NCI-H345 (cell line): ENCODE measurements at places on chromosomes 2 and 18.

DNA sequence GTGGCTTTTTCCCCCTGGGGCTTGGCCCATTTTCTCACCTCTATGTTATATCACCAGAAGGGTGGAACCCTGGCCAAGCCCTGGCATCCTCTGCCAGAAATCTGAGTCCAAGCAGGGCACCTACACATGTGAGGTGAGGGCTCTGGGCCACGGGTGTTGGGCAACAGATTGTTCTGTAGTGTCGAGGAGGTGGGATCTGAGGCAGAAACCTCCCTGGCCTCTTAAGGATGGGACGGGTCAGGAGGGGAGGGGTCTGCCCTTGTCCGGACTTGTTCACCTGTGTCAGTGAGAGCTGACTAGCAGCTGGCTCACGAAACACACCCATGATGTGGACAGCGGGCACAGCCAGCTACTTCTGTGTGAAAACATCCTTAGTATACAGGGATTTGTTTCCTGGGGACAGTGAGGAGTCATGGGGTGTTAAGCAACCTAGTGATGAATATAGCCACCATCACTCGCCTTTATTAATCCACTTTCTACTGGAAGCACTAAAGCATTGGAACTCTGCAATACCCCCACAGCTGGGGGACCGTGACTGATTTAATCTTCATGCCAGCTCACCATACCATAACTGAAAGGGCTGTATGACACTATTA lies 35.6 kb downstream of the EPAS1 start:
- no peak for DNase-seq

DNA sequence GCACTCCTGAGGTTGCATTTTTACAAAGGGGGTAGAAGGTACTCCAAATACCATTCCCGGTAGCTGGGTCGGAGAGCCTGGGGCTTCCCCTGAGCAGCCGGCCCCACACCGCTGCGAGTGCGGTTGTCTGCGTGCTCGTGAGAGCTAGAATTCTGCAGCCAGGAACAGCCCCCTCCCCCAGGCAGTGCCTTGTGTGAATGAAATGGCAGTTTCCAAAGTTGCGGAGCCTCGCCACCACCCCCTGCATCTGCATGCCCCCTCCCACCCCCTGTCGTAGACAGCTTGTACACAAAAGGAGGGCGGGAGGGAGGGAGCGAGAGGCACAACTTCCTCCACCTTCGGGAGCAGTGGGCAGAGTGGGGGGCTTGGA lies 1.1 kb downstream of the MYCN start:
- peak; percentile 43 for DNase-seq

- no peak for DNase-seq
Measured at GRCh38 chr2:10415640-10416039, 32.5 kb downstream of the ODC1 start.

- DNase-seq = peak; percentile 43
Measured at GRCh38 chr2:107669335-107669734, 157.4 kb upstream of the RGPD4 start.

DNA sequence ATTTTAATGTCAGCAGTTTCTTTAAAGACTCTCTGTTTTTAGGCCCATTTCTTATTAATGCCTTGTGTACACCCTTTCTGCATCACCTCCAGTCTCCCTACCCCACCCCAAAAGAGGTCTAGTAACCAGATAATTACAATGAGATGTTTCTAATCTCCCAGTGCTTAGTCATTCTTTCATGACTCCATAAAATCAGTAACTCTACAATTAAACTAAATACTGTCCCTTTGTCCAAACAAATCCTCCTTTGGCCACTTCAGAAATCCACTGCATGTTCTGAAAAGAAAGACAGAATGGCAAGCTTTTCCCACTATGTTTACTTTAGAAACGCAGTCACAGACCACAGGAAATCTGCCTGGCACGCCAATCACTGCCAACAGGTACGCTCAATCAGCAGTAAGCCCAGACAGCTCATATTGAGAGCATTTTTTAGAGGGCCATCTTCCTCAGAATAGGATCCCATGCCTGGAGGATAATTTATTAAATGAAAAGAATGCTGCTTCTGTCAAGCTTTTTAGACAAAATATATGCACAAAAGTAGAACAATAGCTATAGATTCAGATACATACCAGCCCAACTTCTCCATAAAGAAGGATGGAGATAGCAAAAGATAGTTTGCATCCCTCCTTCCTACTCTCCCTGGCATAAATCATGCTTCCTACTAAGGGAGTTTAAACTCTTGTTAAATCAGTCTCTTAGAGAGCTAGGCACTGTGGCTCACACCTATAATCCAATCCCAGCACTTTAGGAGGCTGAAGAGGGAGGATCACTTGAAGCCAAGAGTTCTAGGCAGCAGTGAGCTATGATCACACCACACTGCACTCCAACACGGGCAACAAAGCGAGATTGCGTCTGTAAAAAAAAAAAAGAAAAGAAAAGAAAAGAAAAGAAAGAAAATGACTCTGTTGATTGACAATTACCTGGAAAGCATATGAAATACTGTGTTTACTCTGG lies 14.6 kb downstream of the CLASP1 start:
- peak; percentile 36 for DNase-seq

DNA sequence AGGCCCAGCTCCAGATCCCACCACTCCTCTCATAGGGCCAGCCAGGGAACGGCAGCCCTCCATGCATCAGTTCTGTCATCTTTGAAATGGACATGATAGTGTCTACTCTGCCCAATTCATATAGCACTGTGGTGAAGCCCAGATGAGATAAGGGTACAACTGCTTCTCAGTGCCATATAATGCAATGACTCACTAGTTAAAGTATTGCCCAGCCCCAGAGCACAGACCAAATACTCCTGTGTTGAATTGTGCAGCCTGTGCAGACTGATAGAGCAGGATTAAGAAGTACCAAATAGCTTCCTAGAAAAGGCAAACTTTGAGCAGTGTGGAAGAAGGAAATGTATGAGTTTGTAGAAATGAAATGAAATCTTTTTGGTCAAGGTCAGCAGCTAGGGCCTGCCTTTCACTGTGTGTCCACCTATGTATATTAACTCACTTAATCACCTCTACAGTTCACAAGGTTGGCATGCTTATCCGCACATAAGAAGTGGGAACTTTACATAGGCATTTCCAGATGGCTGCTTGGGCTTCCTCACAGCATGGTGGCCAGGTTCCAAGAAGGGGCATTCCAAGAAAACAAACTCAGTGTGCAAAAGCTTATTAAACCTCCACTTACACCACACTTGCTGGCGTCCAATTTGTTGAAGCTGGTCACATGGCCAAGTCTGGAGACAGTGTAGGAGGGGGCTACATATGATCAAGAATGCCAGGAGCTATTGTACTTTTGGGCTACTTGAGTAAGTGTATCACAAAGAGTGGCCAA lies 102.8 kb upstream of the COPS8 start:
- no peak for DNase-seq

GRCh38 chr2:12119841-12120240 lies 373.4 kb downstream of the LPIN1 start:
- DNase-seq = no peak

- no peak for DNase-seq
Measured at GRCh38 chr2:25366629-25367028, 24.9 kb upstream of the DNMT3A start.

DNA sequence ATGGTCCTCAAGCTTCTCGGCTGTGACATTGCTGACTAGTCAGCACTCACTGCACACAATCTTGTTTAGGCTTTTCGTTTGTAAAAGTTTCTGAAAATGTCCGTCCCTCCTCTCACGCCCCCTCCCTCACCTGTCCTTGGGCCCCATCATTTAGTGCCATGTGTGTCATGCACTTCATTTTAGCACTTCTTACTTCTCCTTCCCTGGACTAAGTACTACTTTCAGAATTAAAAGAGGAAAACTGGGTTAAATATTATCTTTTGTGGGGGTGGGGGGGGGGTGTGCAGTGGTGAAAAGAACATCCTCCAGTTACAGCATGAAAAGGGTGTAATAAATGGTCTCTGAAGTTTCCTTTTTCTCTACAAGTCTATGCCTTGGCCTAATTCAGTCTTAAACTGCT lies 182.0 kb upstream of the SP5 start:
- no peak for DNase-seq

GRCh38 chr2:119697290-119698020 lies 18.5 kb downstream of the TMEM177 start:
- DNase-seq = no peak

DNA sequence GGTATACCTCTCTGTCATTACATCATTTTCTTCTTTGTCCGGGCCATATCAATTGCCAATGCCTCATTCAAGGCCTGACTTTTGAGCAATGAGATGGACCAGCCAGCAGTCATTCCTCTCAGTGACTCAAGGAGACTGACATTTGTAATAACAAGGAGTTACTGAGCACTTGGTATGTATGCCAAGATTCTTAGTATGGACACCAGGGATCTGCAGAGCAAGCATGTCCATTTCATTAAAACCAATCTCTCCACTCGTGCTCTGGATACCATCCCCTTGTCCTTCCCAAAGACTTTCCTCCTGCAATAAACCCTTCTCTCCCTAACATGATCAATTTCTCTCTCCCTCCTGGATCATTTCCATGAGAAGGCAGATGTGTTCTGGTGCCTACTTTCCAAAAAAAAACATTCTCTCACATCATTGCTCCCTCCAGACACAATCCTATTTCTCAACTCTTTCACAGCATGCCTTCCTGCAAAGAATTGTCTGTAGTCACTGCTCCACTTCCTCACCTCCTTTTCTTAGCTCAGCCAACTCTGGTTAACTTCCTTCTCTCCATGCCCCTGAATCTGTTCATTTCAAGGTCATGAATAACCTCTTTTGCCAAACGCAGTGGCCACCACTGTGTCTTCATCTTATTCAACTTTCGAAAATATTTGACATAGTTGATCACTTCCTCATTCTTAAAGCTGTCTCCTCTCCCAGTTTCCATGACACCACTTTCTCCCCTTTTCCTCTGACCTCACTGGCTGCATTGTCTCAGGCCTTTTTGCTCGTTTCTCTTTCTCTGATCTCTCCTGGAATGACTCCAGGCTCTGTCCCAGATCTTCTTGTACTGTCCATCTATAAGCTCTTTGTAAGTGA lies 102.8 kb upstream of the CYP1B1 start:
- no peak for DNase-seq

- no peak for DNase-seq
Measured at GRCh38 chr18:59228351-59228750, 8.4 kb downstream of the GRP start.

DNA sequence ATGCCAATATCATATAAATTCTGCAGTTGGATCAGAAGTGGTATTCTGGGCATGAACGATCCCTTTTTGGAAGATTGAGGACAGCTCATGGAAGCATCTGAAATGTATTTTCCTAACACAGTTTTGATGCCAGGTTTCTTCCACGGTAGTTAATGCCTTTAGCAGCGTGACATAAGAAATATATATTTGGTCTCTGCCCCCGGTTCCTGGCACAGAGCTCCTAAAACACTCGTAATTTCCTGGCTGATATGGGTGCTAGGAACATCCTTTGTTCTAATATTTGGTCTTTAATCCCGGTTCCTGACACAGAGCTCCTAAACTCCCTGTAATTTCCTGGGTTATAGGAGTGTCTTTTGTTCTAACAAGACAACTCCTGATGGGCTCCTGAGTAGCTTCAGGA lies 8.2 kb upstream of the CABLES1 start:
- DNase-seq = no peak

DNA sequence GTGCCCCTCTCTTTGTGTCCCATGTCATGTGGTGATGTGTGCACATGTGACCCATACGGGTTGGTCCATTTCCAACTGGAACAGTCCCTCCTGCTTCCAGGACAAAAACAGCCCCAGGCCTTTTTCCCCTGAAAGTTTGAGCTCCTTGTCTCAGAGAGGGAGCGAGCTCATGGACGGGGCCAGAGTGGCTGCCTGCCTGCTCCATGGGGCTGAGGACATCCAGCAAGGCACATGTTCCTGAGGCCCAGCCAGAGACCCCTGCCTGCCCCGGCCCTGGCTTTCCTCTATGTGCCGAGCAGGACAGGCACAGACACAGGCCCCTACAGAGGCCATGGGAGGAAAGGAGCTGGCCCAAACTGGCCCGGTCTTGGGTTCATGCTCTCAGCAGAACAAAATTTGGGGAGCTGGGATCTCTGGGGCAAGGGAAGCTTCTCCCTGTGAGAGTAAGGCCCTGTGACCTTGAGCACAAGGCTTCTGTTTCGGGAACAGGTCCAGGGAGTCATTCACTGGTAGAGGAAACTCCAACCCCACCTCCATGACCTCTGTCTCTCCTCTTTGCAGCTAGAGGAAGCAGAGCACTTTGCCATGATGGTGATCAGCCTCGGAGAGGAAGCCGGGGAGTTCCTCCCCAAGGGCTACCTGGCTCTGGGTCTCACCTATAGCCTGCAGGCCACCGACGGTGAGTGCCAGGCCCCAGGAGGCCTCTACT lies 105.8 kb upstream of the MCFD2 start:
- DNase-seq = no peak

DNA sequence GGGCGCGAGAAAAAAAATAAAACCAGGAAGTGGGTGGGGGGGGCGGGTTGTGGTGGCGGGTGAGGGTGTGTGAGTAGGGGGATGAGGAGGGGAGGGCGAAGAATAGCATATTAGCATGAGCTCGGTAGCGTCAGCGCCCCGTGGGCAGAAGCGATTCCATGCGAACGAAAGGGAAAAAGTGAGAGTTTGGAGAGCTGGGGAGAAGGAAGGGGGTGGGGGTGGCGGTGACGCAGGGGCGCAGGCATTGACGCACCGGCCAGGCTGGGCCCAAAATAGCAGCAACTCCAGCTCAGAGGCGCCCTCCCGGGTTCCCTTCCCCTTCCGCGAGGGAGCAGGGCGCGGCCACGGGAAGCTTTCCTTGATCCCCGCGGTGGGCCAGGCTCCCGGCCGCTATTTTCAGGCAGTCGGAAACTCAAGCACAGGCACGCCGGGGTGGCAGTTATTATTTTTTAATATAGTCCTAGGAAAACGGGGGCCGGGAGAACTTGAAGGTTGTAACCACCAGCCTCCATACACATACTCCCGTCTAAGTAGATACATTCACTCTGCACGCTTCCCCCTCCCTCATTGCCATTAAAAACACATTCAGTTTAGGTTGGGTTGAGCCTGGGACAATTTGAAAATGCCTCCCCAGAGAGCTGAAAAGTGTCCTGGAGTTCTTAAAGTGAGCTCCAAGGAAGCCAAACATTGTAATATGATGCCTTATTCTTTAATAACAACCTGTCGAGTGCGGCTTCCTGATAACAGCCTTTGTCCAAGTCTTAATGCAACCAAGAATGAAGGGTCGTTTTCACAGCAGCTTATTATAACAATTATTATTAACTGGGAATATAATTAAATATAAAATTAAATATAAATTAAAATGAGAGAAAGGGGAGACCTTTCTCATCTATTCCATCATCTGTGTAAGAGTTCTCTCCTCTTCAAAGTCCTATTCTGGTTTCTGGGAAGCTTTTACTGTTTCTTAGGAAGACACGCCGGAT lies 2.3 kb upstream of the NR4A2 start:
- peak; percentile 86 for DNase-seq

GRCh38 chr2:140177086-140177485 lies 1396.9 kb upstream of the NXPH2 start:
- DNase-seq = no peak
